Gastroesophageal sphincter (tissue), 4 donors: ENCODE measurements at places on chromosomes 6 and 20. TPM values are rescaled to one million over a fixed set of nuclear protein-coding genes. Genes with fewer than 3 reads are reported as not detected.

KCNK5 gene
- total RNA-seq = 8.2 TPM

DNA sequence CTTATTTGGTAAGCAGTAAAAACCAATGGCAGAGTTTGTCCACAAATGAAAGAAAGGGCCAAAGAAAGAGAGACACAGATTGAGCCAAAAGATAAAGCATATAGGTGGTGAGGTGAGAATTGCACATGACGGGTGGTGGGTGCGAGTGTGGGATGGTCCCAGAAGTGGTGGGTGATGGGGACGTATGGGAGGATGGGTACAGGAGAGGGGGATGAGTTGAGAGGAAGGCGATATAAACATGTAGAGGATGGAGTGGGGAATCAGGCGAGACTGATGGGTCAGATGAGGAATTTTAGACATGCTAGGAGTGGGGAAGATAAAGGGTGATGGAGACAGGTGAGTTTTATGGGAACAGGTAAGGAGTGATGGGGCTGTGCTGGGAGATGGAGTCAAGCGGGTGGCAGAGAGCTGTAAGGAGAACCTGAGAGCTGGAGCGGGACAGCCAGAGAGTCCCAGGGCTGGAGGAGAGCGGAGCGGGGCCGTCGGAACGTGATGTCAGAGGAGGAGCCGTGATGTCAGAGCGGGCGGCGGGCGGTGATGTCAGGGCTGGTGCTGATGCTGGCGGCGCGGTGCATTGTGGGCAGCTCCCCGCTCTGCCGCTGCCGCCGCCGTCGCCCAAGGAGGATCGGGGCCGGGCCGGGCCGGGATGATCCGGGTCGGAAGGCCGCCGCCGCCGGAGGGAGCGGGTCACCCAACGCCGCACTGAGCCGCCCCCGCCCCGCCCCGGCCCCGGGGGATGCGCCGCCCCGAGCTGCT lies at the start of gene TTBK1:
Gene TTBK1, plus strand, starts transcription at position 574 of the 756 bp plus-strand sequence. CDS start 3,180 bp downstream, outside the sequence.
- no peak for ATAC-seq

- ATAC-seq = no peak
These were observed 93.9 kb downstream of the PRND start for GRCh38 chr20:4815628-4816027.

PDSS2 gene
- 9.2 TPM for total RNA-seq

DNA sequence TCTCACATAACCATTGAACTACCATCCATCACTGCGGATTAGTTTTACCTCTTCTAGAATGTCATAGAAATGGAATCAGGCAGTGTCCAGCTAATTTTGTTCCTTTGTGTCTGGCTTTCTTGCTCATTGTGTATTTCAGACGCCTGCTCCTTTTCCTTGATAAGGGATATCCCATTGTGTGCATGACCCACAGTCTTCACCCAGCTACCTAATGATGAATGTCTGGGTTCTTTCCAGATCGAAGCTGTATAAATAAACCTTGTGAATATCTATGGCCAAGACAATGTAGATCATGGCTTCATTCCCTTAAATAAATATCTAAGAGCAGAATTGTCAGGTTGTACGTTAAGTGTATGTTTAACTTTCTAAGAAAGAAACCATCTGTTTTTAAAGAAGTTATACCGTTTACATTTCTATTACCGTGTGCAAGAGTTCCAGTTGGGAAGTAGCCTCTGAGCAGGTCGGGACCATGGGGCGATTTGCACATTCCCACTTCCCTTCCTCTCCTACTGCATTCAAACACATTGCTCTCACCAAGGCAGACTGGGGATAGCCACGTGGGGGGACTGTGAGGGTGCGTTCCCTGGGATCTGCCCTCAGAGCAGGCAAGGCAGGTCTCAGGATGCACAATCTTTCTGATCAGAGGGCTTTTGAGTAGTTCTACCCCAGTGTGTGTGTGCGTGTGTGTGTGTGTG lies 13.1 kb downstream of the CD93 start:
- no peak for ATAC-seq

GMPR gene
- total RNA-seq = 66.7 TPM

DNA sequence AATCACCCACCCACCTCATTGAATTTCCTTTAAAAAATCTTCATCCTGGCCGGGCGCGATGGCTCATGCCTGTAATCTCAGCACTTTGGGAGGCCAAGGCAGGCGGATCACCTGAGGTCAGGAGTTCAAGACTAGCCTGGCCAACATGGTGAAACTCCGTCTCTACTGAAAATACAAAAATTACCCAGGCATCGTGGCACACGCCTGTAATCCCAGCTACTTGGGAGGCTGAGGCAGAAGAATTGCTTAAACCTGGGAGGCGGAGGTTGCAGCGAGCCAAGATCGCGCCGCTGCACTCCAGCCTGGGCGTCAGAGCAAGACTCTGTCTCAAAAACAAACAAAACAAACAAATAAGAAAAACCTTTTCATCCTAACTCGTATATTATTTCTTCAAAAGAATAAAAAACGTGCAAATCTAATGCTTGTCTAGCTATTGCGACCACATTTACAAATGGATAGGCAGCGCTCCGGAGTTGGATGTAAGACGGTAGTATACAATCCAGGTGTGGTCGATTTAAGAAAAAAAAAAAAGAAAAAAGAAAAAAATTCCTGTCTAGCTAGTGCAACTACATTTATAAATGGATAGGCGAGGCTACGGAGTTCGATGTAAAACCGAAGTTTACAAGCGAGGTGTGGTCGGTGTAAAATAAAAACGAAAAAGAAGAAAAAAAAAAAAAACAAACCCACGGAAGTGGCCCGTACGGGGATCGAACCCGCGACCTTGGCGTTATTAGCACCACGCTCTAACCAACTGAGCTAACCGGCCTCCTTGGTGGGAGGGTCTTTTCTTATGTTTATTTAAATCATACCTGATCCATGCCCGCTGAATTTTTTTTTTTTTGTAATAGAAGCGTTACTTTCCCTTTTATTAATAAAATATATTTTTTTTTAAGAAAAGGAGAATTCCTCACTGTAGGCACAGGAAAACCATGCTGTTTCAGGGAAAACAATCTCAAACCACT lies 70.7 kb upstream of the PRSS16 start:
- ATAC-seq = no peak

DNA sequence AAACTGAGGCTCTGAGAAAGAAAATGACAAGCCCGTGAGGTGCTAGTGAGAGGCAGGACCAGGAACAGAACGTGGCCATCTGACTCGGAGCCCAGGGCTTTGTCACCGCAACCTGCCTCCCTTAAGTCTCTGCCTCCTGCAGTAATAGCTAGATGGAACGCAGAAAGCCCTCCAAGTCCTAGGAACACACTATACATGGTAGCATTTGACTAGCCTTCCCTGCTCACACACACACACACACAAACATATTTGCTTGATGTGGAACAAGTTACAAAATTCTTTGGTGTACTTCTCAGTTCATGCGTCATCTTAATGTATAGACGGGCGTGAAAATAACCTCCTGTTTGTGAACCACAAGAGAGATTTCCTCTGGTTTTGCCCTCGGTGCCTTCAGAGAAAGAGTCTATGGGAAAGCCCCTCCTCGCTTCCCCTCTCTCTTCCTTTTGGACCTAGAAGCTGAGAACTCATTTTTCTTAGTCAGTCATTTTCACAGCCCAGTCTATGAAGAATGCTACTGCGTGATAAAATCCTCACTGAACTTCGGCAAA lies 38.8 kb downstream of the C6orf52 start:
- no peak for ATAC-seq

PEX3 gene
- total RNA-seq = 18.1 TPM

- ATAC-seq = peak; percentile 85
These were observed 33.4 kb upstream of the SLC22A1 start for GRCh38 chr6:160088069-160088783.

DNA sequence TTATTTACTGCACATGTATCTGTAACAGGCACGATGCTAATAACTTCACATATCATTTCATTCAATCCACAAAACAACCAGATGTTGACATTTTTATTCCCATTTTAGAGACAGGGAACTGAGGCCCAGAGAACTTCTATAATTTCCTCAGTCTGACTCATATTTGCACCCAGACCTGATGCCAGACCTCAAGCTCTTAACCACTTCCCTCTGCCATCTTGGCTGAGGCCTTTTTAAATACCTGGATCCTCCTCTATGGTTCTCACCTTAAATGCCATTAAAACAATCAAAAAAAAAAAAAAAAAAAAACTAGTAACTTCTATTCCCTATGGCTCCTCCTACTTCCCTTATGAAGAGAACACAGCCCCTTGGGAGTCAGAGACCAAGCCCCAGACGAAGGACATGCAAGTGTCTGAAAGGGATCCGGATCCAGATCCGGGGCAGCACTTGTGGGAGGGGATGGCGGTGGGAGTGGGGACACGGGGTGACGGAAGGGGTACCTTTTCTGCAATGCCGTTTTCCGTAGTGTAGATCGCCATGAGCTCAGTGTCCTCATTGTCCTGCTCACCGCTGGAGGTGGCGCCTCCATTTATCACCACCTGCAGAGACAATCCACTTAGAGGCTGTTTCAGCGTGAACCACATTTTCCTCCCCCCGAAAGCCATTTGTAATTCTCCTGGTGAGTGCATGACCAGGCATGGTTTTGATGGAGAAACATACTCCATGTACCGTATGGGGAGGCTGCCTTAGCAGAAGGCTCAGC lies 88.7 kb downstream of the SLC23A2 start:
- ATAC-seq = no peak

GRCh38 chr6:129842881-129843409 lies 18.2 kb downstream of the TMEM244 start:
- ATAC-seq = no peak

DNA sequence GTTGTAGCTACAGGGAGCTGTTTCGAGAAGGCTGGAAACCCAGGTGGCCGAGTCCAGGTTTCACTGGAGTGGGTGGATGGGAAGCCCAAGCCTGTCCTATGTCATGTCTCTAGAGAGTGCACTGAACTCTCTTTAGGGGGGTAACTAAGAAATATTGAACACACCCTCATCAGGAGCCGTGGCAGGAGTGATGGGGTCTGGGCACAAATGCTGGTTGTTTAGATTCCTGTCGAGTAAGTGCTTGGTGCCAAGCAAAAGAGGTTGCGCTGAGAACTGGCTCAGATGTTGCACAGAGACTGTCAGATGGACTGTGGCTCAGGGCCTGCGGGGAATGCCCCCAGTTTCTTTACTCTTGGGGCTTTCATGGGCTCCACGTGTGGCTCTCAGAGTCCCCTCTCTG lies 7.3 kb upstream of the FAM209A start:
- ATAC-seq = no peak

- ATAC-seq = no peak
These were observed 167.6 kb downstream of the TFAP2B start for GRCh38 chr6:50986319-50986718.

MRPS10 gene
- 37.4 TPM for total RNA-seq

- no peak for ATAC-seq
These were observed 262.2 kb downstream of the NRN1 start for GRCh38 chr6:5744497-5744896.

DNA sequence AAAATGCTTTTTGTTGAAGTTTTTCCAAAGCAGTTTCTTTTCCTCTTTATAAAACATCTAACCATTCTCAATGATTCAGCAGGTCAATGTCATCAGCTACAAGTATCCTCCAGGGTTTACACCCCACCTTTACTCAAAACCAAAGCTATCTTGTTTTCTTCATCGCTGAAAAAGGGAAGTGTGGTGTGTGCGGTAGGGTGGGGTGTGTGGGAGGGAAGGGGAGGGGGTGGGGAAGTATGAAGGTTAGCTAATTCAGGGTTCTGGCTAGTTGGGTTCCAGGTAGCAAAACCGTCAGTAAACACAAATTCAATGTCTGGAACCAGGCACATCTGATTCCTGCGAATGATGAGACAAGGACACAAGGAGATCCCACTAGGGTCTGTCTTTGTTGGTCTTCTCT lies 189.6 kb downstream of the GJA10 start:
- ATAC-seq = no peak

GRCh38 chr6:149265945-149266344 lies 51.6 kb upstream of the TAB2 start:
- ATAC-seq = no peak

DNA sequence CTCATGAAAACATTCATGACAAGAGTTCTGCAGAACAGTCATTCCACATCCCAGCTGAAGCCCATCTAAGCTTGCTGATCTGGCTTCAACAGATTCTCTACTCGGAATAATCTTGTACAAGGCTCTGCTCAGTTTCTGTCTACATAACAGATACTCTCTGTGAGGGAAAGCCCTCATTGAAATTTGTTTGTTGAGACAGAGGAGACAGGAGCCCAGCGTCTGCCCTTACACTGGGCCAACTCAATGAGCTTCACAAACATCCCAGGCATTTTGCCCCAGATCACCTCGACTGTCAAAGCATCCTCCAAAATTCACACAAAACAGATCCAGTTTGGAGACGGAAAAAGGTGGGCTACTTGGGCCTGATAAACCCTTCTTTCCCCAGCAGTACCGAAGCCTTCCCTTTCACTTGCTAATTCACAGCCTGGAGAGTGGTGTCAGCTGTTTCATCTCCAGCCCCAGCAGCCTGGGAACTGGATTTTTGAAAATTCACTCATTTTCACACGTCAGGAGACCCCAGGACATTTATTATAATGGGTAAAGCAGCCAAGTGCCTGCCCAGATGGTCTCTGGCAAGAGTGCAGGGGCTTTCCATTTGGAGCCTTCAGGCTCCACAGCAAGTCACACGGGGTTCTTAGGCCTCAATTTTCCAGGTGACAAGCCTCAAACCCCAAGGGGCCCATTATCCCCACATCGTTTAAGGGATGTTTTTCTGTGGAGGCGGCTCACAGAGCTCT lies 7.3 kb downstream of the CCDC167 start:
- ATAC-seq = no peak

DNA sequence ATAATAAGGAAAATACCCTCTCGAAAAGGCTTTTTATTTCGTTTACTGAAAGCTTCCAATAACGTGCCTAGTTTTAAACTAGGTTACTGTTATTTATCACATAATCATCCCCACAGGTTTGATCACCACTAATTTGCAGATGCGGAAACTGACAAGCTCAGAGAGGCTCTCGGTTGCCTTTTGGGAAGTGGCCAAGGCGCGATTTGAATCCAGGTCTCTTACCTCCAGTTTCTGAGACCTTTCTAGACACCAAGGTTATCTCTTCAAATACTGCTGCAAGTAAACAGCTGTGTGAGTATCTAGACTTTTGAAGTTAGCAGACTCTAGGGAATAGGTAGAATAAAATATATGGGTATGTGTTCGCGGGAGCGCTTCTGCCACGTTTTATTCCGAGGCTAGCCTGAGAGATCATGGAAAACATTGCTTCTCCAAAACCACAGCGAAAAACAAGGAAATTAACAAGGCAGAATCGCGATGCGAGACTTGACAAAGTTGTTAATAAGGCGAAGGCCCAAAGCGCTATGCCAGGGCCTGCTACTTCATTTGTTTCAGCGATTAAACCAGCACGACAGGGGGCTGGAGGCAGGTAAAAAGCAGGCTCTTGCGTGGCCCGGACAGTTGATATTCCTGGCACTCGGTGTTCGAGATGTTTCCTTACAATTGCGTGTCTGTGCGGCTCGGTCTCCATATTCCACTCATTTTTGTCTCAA lies 1.8 kb upstream of the JARID2 start:
- ATAC-seq = no peak
